NCI-H748 treated with DMSO at 0.1 percent for 48 hours (cell line): ENCODE measurements at places on chromosomes 6 and 20.

DNA sequence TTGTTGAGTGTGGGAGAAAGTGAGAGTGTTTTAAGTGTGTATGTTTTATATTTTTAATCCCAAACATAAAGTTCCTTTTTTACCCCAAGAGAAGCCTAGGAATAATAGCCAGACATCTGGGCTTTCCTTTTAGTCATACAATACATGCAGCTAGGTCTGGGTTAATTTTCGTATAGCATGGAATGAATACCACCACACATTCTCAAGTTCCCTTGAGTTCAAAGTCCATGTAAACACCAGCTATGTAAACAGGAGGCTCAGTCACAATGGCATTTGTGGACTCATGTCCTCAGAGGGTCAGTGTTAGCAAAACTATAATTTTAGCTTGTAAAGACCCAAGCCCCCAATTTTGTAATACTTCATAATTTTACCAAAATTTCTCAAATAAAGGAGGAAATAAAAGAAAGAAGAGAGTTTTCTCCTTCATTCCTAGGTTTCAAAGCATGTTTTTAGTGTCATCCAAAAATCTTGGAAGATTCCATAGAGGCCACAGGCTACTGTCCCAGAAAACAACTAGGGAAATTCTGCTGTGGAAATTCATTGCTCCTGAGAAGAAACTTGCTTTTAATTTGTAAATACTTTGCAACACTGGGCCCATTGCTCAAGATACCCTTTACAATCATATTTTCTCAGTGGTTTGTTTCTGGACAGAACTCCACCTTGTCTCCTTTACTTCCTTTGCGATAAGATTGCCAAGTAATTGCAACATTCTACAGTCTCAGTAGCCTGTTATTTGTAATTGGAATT is 671.2 kb downstream of the COL12A1 start:
- no peak for DNase-seq

GRCh38 chr6:42433409-42433808 is 18.3 kb downstream of the TRERF1 start:
- no peak for DNase-seq

GRCh38 chr20:34549291-34549928 is 9.1 kb upstream of the MAP1LC3A start:
- DNase-seq, result no peak

GRCh38 chr6:45877970-45878590 is 137.6 kb downstream of the CLIC5 start:
- no peak for DNase-seq

- no peak for DNase-seq
Observed at GRCh38 chr20:8800089-8800488, 268.8 kb upstream of the PLCB4 start.

DNA sequence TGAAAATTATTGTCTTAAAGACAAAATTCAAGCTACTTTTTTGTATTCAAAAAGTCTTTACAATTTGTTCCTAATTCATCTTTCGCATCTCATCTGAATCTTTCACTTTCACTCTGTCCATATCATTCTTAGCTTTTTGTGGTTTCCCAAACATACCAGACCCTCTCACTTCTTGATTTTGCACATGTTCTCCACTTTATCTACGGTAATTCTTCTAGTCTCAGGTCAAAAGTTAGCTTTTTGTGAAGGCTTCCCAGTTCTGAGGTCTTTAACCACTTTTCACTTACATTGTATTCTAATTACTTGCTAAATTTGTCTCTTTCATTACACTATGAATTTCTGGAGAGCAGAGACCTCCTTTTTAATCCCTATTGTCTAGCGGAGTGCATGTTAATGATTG is 34.6 kb upstream of the EPHA7 start:
- no peak for DNase-seq

GRCh38 chr6:165052561-165053480 is 256.6 kb downstream of the C6orf118 start:
- DNase-seq, result no peak

DNA sequence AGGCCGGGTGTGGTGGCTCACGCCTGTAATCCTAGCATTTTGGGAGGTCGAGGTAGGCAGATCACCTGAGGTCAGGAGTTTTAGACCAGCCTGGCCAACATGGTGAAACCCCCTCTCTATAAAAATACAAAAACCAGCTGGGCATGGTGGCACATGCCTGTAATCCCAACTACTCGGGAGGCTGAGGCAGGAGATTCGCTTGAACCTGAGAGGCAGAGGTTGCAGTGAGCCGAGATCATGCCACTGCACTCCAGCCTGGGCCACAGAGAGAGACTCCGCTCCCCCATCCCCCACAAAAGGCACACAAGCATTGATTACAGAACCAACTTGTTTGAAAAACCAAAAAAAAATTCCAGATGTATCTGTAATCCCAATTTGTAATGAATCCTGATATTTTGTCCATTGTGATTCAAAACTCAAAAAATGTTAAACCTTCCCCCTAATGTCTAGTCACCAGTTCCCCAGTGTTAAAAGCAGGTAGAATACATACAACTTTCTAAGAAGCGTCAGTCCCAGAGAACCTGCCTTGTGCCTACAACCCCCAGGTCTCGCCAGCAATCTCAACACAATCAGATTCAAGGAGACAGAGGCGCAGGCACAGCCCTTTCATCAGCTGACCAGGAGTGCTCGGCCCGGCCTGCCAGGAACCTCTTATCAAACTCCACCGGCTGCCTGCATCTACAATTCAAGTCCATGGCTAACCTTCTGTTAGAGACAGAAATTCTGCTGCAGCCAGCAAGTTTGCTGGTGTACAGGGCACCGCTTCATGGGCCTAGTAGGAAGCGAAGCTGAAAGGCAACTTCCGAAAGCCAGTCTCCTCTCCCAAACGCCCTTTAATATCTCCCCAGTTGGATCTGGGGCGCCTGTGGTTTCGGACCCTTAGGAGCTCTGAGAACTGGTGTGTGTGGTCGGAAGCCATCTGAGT is 2.1 kb downstream of the EZR start:
- DNase-seq, result no peak

DNA sequence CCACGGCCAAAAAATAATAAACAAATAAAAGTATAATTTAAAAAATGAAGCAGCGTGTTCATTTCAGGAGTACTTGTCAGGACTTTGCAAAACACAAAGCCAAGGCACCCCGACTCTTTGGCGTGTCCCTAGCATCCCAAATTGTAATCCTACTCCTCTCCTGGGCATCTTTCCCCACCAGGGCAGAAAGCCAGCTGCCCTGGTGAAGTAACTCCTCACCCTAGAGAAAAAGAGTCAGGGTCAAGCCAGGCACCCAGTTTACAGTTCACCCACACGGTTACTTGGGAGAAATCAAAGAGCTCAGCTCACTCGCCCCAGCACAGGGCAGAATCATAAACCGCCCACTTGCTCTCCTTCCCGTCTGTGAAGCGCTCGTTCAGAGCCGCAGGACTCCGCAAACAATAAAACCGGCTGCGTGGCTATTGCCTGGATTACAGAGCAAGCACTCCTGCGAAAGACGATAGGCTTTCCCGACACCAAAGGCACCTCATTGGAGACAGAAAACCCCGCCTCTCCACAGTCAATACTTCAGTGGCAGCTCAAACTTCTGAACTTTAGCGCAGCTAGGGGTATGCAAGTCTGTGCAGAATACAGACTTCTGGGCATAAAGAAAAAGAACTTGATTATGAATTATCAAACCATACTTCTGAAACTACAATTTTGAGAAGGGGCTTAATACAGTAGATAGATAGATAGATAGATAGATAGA is 73.0 kb upstream of the NHSL1 start:
- DNase-seq, result peak; percentile 90

- DNase-seq, result no peak
Observed at GRCh38 chr6:86822747-86823146, 114.6 kb upstream of the HTR1E start.

- no peak for DNase-seq
Observed at GRCh38 chr6:160927416-160927815, 64.2 kb upstream of the MAP3K4 start.

DNA sequence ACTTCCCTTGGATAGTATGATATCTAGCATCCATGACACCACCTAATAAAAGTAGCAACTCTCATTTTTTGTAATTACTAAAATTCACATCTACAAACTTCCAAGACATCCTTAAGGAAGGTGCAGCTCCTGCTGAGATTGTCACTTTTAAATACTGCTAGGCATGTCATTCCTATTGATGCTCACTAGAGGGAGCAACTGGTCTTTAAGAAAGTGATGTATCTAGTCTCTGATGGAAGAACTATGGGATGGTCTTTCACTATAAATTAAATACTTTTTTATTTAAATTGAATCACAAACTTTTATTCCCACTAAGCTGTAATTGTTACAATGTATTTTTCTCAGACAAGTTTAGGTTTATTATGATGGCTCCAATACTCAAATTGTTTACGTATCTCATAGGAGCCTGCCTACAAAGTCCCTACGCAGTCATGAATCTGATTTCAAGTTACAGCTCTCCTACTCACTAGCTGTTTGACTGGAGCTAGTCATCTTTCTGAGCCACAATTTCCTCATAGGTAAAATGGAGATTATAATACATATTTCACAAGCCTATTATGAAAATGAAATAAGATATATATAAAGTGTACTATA is 8.1 kb upstream of the TSPYL1 start:
- peak; percentile 28 for DNase-seq

DNA sequence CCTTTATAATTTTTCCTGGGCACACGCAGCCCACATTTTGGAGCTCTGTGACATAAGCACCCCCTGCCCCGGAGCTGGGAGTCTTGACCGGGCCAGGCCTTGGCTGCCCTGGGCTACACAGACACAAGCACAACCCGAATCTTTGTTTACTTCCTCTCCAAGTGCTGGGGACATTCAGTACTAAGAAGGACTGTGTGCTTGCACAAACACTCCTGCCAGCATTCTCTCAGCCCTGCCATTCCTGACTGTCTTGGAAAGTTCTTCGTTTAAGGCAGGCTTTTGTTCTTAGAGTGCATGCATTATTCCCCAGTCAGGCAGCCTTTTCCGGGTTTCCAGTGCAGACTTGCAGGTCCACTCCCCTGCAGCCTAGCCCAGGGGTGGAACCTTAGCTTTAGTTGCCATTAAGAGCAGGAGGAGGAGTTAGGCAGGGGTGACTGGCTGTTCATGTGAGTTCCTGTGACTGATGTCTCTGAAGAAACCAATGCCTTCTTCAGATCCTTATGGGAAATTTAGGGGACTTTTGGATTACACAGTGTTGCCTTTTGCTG is 28.6 kb downstream of the FOXO3 start:
- DNase-seq, result no peak

DNA sequence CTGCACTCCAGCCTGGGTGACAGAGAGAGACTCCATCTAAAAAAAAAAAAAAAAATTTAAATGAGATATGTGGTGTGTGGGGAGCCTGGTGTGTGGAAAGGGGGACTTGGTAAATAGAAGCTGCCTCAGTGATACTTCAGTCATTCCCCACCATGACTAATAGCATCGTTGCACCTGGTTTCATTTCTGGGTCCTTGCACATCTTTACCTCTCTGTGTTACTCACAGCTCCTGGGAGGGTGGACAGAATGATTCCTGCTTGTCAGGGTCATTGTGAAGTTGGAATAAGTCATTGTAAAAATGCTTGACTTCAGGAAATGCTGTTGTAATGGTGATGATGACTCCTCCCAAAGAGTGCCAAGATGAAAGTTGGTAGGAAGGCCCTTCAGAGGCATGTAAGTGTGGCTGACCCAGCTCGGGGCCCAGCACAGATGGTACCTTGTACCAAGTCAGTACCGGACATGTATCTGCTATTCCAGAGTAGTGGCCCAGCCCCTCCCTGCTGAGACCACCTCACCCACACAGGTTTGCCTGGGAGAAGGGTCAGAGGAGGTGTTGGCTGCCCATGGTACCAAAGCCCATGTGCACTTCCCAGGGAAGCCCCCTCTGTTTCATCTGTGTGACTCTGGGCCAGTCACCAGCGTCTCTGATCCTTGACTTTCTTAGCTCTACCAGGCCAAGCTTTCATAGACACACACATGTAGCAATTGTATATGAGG is 48.4 kb downstream of the PLAGL2 start:
- DNase-seq, result no peak
